AG09319 (cell line): ENCODE measurements at places on chromosomes 6 and 20.
A peak's percentile ranks its signal among the peaks of the same experiment; 100 is the strongest.

- DNase-seq = no peak
These were observed 5.8 kb upstream of the PACSIN1 start for GRCh38 chr6:34459899-34460593.

DNA sequence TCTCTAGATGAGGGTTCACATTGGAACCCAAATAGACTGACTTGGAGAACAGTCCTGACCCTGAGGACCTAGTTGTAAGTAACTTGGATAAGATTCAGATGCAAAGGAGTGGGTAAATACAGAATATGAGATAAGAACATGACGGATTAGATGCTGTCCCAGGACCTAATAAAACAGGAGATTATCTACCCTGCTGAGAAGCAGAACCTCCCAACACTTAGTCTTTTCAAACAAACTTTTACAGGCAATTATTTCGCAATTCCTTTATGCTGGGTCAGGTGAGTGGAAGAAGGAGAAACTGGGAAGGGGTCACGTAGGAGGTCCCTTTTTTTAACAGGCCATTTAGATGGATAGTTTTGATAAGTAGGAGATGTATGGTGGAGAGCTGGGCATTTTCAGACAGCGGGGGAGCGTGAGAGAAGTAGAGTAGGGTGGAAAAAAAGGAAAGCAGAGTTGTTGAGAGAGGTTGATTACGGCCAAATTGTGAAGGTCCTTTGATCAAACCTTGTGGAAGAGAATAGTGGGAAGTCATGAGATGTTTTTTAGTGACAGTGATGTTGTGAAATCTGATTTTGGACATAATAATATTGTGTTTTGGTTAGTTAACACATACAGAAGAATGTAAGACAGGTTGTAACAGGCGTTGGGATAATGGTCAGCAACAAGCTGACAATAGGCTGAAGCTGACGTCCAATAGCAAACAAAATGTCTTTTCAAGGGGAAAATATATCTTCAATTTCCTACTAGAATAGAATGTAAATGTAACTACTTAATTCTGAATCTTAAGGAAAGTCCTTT is 32.8 kb downstream of the FAM83B start:
- no peak for DNase-seq

GRCh38 chr20:19817017-19817416 is 59.0 kb downstream of the RIN2 start:
- DNase-seq = peak; percentile 70

- DNase-seq = no peak
These were observed 220.4 kb downstream of the KHDC1L start for GRCh38 chr6:73004861-73005260.

DNA sequence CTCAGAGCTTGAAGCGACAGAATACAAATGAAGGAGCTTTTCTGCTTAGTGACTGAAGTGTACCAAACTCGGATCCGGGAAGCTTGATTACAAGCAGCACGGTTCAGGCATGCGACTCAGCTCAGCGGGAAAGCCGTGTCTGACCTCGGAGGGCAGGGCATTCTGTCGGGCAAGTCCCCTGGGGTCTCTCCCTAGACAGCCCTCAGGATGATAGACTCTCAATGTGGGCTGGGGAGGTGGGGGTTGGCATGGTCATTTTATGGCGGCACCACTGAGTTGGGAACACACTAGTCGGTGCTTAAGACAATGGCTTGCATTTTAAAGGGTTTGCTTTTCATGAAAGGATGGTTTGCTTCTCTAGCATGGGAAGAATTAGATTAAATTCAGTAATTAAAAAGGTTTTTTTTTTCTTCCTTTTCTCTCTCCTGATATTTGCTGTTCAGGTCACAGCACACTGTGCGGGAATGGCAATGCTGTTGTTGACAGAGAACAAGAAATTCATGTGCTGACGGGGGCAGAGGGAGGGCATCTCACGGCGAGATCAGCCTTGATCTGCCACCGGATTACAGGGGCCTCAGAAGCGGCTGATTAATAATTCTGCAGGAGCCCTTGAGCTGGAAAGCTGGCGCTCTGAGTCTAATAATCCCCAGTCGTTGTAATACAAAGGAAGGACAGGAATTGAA is 80.7 kb upstream of the TRAF3IP2 start:
- DNase-seq = no peak

DNA sequence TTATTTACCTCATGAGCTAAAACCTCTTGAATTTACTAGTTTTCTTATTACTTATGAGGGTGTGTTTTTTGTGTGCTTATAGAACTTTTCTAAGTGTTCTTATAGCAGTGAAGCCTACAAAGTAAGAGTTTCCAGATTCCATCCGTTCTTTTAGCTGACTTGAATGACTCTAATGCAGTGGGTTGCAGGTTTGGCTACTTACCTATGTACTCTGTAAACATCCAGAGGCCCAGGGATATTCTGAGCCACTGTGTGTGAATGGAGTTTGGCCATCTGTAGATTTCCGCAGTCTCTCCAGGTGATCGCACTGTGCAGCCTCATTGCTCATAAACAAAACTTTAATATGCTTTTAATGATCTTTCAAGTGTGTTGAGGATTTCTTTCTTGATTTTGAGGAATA is 157.8 kb downstream of the MYO6 start:
- no peak for DNase-seq

- no peak for DNase-seq
These were observed 83.5 kb downstream of the LYRM2 start for GRCh38 chr6:89555031-89555430.

- DNase-seq = no peak
These were observed 4.2 kb downstream of the SLC17A3 start for GRCh38 chr6:25869840-25870239.

DNA sequence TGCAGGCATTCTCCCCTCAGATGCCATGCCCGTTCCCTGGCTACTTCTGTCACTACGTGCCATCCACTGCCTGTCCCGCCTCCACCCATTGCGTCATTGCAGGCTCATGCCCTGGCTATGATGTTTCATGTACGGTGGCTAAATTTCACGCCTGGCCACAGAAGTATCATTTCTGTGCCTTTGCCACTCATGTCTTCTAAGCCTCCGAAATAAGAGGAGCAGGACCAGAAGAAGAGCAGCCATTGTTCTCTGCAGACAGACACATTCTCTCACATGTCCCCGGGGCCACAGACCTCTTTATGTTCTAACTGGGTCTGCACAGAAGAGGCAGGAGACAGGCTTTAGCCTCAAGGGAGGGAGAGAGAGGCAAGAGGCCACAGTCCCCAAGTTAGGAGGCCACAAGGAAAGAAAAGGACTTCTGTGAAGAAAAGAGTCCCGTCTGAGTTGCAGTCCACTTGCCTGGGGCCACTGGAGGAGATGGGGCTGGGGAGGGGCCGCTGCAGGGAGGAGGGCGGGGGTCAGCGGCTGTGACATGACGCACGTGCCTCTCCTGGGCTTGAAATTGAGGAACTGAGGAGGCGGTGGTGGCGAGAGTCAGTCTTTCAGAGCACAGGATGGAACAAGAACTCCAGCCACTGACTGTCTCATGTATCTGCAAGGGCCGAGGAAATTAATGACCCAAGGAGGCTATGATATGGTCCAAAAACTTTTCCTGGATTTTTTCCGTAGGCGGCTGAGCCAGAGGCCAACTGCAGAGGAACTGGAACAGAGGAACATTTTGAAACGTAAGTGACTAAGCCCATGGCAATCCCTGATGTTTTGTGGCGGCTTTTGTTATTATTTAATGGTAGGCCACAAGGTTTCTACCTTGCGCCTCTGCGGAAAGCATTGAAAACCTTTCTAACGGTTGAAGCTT is 55.9 kb downstream of the TBC1D7 start:
- no peak for DNase-seq

- no peak for DNase-seq
These were observed 10.2 kb downstream of the NQO2 start for GRCh38 chr6:3009930-3010329.

GRCh38 chr6:151690303-151690702 is 117.2 kb upstream of the ESR1 start:
- DNase-seq = no peak

GRCh38 chr20:62653951-62654685 is 11.8 kb downstream of the SLCO4A1 start:
- no peak for DNase-seq

DNA sequence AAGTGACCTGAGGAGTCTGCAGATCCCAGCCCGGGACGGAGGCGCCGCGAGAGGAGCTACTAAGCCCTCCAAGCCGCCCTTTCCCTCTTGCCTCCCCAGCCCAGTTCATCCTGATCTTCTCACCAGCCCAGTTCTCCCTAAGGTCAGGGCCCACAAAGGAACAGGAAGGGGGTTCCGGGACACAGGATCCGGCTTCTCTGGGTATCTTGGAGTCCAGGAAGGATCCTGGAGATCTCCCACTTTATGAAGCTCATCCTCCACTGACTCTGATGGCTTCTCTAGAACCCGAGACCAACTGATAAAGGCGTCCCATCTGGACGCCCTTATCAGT is 36.9 kb upstream of the HLA-C start:
- no peak for DNase-seq

- no peak for DNase-seq
These were observed 90.2 kb downstream of the TMEM242 start for GRCh38 chr6:157233156-157233555.

GRCh38 chr6:131958542-131959470 is 7.6 kb upstream of the CCN2 start:
- no peak for DNase-seq

DNA sequence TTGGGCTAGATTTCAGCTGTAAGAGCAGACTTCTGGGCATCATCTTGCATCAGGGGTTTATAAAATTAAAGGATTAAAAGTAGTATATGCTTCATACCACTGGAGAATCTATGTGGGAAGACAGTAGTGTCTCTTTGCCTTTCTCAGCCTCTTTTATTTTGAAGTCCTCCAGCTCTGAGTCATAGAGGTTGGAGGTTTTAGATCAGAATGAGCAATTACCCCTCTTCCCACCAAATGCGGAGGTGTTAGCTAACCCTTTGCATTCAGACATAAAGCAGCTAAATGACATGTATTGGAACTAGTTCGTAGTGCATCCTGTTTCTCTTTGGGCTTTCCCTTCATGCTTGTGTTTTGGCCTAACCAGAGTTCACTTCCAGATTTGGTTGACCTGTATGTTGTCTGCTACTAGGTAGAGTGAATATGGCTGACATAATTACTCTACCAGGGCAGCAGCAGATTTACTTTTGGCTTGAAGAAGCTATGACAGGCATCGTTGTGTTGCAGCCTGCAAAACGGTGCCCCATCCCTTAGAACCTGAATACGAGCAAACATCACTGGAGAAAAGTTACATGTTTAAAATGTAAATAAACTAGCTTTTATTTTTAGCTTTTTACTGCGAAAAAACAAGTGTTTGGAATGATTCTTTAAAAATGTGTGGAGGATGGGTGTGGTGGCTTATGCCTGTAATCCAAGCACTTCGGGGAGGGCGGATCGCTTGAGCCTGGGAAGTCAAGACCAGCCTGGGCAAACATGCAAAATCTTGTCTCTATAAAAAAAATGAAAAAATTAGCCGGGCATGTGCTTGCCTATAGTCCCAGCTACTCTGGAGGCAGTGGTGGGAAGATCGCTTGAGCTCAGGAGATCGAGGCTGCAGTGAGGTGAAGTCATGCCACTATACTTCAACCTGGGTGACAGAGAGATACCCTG is 82.2 kb downstream of the MYO6 start:
- DNase-seq = no peak

DNA sequence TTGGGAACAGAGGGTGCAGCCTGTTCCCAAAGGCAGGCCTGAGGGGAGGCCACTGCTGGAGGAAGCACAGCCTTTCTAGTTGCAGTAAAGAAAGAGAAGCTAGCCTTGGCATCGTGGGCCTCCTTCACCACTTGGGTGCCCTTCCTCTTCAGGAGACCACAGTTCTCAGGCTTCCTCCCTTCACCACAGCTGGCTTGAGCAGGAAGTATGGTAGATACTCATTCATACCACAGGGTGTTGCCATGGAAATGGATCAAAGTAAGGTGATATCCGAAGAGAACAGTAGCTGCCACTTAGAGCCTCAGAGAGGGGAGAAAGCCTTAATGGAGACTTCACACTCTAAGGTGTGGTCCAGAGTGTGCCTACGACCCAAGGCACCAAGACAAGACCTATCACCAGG is 120.4 kb upstream of the RIPOR2 start:
- DNase-seq = no peak

DNA sequence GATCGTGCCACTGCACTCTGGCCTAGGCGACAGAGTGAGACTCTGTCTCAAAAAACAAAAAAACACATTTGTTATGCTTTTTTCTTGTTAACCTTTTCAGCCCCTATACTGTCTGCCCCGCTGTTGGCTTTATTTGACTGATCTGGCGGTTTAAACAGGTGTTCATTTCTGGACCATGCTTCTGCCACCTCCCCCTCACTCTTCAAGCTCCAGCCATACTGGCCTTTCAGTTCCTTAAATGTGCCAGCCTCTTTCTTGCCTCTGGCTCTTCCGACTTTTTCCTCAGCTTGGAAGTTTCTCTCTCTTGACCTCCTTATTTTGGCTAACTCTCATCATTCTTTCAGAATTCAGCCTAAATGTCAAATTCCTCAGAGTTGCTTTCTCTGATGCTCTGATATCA is 35.2 kb upstream of the TXLNB start:
- no peak for DNase-seq

DNA sequence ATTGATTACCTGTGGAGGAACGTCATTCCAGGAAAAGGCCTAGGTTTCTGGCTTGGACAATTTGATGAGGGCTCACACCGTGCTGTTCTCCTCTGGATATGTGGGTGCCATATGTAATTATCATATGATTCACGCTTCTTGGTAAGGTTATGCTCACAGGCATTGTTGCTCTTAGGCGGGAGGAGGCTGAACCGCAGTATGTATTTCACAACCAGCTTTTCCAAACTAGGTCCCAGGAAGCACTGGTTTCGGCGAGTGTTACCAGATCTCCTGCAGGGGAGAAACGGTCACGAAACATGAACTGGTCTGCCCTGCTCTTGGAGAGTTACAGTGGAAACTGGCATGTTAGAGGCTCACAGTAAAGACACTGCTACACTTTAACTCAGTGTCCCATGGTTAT is 793 bp upstream of the FAM50B start:
- DNase-seq = no peak

DNA sequence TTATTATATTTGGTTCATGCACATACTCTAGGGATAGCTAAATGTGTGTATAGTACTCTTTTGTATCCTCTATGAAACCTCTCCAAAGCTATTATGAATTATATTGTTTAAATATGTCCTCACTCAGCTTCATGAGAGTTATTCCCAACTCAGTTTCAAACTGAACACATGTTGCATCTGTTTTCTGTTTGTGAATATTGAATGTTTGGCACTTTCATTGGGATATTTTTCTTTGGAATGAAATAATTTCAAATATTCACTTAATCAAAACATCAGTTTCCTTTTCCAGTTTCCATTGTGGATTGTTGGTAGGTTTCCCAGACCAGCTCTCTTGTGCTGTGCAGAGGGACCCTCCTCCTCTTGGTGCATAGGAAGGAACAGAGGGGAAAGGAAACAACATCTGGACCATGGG is 46.6 kb downstream of the HDAC2 start:
- DNase-seq = peak; percentile 49

- DNase-seq = no peak
These were observed 64.3 kb downstream of the EDN1 start for GRCh38 chr6:12354499-12354898.
